8988T (cell line): ENCODE measurements at places on chromosomes 7 and 10.

DNA sequence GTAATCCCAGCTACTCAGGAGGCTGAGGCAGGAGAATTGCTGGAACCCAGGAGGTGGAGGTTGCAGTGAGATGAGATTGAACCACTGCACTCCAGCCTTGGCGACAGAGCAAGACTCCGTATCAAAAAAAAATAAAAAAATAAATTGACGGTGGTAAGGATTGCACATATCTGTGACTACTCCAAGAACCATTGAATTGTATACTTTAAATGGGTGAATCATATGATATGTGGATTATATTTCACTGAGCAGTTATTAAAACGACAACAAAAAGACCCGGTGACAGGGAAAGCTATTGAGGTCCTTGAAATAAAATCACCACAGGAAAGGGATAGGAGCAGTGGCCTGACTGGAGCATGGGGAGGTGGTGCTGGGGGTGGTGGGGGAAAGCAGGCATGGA is 31.2 kb upstream of the COMTD1 start:
- DNase-seq: no peak

- DNase-seq: no peak
Observed at GRCh38 chr10:88154596-88155250, 291.3 kb downstream of the PTEN start.

GRCh38 chr10:4623200-4623599 is 202.8 kb upstream of the AKR1E2 start:
- no peak for DNase-seq

DNA sequence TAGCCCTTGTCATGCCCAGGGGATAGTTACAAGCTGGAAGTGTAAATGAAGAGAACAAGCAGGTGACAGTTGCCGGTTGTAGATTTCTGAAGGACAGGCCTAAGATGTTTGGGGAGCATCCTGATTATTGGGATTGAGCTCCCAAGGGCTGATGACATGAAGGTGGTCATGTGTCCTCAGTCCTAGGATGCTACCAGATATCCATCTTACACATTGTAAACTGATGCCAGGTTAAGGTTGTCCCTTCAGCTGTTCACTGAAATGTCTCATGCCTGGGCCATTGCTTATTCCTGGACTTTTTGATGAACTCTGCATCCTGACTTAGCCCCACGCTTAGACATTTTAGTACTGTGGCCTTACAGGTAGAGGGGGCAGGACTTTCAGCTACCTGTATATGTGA is 1.3 kb downstream of the ZMIZ2 start:
- no peak for DNase-seq

GRCh38 chr7:138292951-138293350 is 167.1 kb upstream of the TRIM24 start:
- no peak for DNase-seq
